Uterus (tissue), 4 donors: ENCODE measurements at places on chromosomes 1 and 21. TPM values are rescaled to one million over a fixed set of nuclear protein-coding genes. Genes with fewer than 3 reads are reported as not detected.
A peak's percentile ranks its signal among the peaks of the same experiment; 100 is the strongest.

The RAB7B gene
- total RNA-seq: 0.26 TPM

The ZSWIM5 gene
- 3.8 TPM for total RNA-seq

The C1orf115 gene
- total RNA-seq: 28.0 TPM

The AVPR1B gene
- not detected for total RNA-seq

The ZNF683 gene
- total RNA-seq: not detected

The ANGPTL3 gene
- total RNA-seq: not detected

The AQP10 gene
- not detected for total RNA-seq

The PGLYRP3 gene
- total RNA-seq: not detected

The SPRR5 gene
- total RNA-seq: not detected

The SLC44A5 gene
- 5.5 TPM for total RNA-seq

The SLC22A15 gene
- 3.8 TPM for total RNA-seq

The ANKRD65 gene
- total RNA-seq: 3.0 TPM

The ABCG1 gene
- total RNA-seq: 14.1 TPM

GRCh38 chr1:88150330-88150729 is 533.7 kb upstream of the PKN2 start:
- no peak for DNase-seq

DNA sequence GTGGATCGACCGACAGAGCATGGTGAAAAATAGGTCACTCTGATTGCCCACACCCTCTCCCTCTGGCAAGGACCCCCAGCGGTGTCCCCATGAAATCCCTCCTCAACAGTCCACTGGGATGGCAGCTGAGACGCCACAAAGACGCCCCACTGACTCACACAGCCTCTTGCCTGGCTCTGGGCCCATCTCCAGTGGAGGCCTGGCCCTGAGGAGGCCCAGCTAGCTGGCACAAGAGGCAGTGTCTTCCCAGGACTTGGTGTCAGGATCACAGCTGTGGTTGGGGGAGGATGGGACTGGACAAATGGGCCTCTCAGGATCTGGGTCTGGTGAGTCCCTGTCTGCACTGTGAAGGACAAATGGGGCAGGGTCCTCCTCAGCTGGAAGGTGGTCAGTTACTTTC is 4.6 kb downstream of the ALX3 start:
- no peak for DNase-seq

DNA sequence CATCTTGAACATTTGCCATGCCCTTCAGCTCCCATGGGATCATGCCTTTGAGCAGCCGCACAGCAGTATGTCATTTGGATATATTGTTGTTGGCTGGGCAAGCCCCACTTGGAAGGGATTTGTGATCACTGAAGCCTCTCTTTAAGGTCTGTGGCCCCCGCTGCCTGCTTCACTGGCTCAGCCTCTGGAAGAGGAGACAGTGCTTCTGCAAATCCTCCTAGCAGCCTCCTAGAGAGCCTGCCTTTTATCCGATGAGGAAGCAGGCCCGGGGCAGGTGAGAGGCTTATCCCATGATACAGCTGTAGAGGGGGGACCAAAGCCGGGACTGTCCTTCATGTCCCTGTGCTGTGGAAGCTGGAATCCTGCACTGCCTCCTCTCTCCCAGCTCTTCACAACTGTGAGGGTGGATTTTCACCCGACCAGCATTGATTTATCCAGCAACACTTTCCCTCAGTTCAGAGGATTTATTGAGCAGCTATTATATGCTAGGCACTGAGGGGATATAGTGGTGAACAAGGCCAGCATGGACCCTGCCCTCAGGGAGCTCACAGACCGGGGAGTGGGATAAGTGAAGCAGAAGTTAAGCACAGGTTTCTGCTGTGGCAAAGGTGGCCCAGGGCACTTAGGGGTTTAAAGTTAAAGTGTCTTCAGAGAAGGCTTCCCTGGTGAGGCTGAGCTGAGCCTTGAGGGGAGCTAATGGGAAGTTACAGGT is 3.9 kb downstream of the TMEM61 start:
- no peak for DNase-seq

- no peak for DNase-seq
These were observed 34.2 kb downstream of the IGFN1 start for GRCh38 chr1:201224666-201225370.

- DNase-seq: no peak
These were observed 104.6 kb downstream of the DIRAS3 start for GRCh38 chr1:67945733-67946374.

GRCh38 chr1:51048670-51049069 is 53.4 kb upstream of the C1orf185 start:
- DNase-seq: no peak

- peak; percentile 58 for DNase-seq
These were observed 893.5 kb downstream of the LTN1 start for GRCh38 chr21:28099001-28099705.

GRCh38 chr1:243968413-243968812 is 82.7 kb upstream of the ZBTB18 start:
- DNase-seq: no peak

- no peak for DNase-seq
These were observed 18.8 kb upstream of the LIN9 start for GRCh38 chr1:226327761-226328162.

GRCh38 chr1:193427524-193427923 is 241.1 kb upstream of the B3GALT2 start:
- DNase-seq: no peak

DNA sequence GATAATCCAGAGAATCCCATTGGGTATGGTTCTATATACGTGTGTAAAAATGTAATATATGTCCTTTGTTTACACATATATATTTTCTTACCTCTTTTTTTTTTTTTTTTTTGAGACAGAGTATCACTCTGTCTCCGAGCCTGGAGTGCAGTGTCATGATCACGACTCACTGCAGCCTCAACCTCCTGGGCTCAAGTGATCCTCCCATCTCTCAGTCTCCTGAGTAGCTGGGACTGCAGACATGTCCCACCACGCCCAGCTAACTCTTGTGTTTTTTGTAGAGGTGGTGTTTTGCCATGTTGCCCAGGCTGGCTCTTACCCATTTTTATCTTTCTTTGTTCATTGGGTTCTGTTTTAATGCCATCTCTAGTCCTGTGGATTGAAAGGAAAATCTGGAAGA is 59.5 kb downstream of the ZBTB17 start:
- DNase-seq: no peak

GRCh38 chr21:45556302-45556644 is 14.0 kb upstream of the SLC19A1 start:
- no peak for DNase-seq

- peak; percentile 29 for DNase-seq
These were observed 777.3 kb downstream of the LTN1 start for GRCh38 chr21:28215214-28215954.

- no peak for DNase-seq
These were observed 1.2 kb upstream of the LRRC53 start for GRCh38 chr1:74513411-74514300.

- DNase-seq: no peak
These were observed 24.7 kb downstream of the TRIM67 start for GRCh38 chr1:231186356-231187115.

GRCh38 chr1:156574039-156574633 is 1.8 kb upstream of the IQGAP3 start:
- DNase-seq: no peak

DNA sequence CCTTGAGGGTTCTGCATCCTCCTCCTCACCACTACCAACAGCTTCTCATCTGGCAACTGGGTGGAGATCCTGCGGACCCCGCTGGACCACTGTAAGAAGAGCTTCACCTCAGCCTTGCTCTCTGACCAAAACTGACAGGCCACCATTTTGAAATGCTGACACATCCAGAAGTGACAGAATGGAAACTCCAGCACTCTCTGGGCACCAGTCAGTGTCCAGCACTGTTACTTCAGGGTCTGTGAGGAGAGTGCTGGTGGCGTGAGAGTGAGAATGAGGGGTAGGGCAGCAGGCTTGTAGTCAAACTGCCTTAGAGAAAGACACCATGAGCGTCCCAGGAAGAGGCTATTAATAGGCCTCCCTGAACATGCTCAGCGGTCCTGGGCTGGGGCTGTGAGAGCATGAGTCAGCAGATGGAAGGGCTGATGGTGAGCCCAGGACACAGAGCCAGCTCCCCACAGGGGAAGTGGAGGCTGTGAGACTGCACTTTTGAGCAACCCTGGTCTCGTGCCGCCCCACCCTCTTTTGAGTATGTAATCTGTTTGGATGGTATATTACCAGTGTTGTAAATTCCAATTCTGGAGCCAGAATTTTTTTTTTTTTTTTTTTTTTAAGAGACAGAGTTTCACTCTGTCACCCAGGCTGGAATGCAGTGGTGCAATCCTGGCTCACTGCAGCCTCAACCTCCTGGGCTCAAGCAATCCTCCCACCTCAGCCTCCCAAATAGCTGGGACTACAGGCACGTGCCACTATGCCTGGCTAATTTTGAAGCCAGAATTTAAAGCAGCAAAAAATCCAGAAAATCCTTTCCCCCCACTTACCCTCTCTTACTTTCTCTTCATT is 34.4 kb upstream of the SLC30A1 start:
- DNase-seq: peak; percentile 52

GRCh38 chr21:22725436-22725835 is 1727.2 kb downstream of the NCAM2 start:
- DNase-seq: no peak

DNA sequence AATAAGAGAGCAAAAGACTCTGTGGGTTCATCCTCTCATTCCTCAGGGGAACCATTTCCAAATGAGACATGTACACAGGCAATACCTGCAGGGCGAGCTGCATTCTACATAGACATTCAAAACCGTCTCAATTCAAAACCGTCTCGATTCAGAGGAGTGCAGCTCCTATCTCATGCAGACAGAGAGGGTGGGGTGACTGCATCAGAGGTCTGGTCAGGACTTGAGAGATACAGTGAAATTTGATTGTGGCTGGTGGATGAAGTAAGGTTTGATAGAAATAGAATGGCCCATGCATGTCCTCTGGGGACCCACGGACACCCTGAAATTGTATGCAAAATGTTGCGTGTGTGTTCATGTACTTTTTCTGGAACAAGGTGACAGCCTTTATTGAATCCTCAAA is 27.3 kb downstream of the TEX35 start:
- DNase-seq: no peak

- no peak for DNase-seq
These were observed 1.4 kb downstream of the NIT1 start for GRCh38 chr1:161119092-161119903.

- no peak for DNase-seq
These were observed 27.1 kb downstream of the ACOT11 start for GRCh38 chr1:54575161-54575560.

- DNase-seq: no peak
These were observed 514 bp downstream of the AGL start for GRCh38 chr1:99850459-99851291.

DNA sequence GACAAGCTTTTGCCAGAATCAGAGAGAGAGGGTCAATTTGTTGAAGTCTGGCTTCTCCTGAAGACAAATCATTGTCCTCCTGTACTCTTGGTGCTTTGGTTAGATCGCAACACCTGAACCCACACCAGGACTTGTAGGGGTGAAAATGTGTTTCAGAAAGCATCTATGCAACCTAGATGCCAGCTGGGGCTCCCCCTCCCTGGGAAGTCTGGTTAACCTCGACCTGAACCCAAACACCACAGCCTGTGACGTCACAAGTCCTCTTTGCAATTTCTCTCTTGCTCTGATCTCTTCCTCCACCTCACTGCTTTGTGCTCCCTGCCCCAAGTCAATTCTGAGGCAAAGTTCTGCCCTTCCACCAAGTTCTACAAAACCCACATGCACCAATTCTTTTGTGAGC is 42.8 kb upstream of the USP24 start:
- DNase-seq: no peak

DNA sequence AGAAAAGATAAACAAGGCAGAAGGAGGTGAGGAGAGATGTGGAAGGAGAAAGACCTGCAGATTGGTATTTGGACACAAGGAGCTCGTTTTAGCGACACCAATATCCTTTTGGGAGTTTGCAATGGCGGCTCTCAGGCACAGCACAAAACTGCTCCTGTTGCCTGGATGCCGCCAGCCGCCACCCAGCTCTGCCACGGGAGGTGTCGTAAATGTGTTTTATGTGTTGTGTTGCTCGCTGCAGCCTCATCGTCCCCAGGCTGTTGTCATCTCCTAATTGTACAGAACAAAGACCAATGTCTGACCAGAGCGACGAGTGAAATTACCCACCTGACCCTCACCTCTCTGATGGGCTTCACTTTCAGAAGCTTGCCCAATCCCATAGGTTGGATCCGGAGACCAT is 96.6 kb upstream of the ZNF281 start:
- no peak for DNase-seq
